ENCODE measurements at places on chromosomes 13 and 19.
A peak's percentile ranks its signal among the peaks of the same experiment; 100 is the strongest.

- no peak for DNase-seq
Observed at GRCh38 chr13:80400164-80400864, 59.4 kb upstream of the SPRY2 start.

DNA sequence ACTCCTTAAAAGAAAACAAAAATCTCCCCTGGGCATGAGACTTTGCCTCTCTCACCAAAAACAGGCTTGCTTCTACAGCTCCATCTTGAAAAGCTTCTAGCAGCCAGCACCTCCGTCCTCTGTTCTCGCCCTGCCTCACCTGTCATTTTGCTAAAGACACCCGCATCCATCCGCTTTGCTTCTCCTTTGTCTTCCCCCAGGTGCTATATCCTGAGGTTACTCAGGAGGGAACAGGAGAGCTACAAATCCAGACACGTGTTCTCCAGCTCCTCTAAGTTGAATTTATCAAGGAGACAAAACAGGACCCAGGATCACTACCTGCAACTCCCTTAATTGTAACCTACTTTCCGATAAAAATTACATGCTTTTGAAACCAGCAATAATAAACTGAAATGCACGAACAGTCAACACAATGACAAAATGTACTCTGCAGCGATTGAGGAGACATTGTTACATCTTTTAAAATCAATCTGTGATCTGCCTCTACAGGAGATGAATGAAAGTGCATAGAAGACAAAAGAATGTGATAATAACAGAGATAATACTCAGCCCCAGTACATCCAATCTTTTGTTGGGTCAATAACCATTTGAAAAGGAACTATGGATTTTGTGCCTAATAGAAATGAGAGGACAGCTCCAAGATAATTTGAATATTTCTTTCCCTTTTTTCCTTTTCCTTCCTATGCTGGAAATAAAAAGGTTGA lies 221.2 kb downstream of the DCLK1 start:
- no peak for DNase-seq

DNA sequence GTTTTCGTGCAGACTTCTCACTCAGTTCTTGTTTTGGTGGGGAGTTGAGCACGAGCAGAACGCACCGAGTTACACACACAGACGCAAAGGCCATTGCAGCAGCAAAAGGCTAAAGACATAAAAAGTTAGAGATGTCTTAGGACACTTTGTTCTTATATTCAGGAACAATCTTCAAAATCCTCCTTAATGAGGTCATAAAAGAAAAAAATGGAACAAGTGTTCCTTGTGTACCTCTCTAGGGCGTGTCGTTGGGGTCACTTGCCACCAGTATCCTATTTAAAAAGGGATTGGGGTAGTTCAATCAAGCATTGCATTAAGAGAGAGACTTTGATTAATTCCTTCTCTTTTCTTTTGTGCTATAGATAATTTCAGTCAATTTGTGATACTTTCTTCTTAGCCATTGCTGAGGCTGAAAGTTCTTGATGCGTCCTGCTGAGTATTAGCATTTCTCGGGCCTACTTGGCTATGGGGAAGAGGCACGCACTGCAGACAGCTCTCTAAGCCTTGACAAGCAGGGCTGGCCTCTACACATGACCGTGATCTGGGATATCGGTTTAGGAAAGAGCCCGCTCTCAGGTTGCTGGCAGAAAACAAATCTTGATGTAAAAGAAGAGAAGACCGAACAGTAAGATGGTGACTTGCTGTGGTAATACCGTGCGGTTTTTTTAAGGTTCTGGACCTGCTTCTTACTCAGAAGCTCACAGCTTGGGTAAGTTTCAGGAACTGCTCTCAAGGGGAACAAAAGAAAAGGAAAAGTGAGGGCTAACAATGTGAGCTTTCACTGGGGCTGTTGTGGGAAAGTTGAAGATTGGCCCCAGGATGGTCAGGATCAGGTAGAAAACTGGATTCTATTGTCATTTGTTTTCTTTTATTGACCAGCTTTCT lies 223.6 kb downstream of the TM9SF2 start:
- DNase-seq: no peak

GRCh38 chr13:27432611-27433210 lies 8.3 kb downstream of the GTF3A start:
- no peak for DNase-seq

DNA sequence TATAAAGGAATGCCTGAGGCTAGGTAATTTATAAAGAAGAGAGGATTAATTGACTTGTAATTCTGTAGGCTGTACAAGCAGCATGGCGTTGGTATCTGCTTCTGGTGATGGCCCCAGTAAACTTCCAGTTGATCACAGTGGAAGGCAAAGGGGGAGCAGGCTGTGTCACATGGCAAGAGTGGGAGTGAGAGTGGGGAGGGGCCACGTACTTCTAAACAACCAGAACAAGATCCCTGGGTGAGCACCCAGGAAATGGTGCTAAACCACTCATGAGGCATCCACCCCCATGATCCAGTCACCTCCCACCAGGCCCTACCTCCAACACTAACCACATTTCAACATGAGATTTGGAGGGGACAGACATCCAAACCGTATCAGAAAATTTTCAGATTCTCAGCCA lies 3.0 kb upstream of the RNF113B start:
- DNase-seq: no peak

- peak; percentile 1 for DNase-seq
Observed at GRCh38 chr13:92473765-92474475, 752.7 kb upstream of the GPC6 start.

DNA sequence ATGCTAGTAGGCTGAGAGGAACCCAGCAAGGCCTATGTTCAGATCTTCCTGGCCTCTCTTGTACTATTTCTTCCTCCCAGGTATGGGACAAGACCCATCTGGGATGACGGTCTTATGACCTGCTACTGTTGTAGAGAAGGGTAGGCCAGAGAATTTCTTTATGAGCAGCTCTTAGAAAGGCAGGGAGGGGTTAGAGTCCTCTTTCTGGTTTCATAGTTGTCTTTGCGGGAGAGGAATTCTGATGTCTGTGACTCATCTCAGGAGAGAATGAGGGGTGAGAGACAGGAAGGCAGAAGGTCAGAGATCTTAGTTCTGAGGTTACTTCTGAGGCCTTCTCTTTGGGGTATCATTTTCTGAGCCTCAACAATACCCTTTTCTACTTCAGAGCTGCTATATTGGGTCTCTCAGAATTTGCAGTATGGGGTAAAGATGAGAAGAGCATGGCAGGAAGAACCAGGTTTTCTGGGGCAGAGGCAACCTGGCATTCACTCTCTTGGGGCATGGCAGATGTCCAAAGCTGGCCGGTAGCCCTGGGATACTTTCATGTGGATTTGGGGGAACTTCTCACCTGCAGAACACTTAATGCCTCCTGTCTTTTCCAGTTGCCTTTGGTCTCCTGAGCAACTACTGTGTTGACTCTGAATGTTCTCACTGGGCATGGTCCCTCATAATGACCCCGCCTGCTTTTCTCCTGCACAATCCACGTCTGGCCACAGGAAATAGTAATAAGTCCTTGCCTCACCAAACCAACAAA lies 154.4 kb downstream of the GGACT start:
- DNase-seq: no peak

- DNase-seq: no peak
Observed at GRCh38 chr13:111156421-111156820, 41.3 kb downstream of the ARHGEF7 start.

DNA sequence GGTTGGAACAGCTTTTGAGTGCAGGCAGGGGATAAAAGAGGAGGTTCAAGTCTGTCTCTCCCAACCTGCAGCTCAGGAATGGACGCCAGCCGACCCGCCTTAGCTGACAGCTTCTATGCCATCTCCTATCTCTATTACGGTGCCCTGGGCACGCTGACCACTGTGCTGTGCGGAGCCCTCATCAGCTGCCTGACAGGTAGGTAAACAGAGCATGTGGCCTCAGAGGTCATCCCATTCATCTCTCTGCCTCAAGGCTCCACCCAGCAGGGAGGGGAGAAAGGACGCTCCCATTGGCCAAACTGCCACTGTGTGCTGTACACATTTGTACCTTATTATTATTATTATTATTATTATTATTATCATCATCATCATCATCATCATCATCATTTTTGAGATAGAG lies 16.5 kb downstream of the SLC5A5 start:
- DNase-seq: no peak

DNA sequence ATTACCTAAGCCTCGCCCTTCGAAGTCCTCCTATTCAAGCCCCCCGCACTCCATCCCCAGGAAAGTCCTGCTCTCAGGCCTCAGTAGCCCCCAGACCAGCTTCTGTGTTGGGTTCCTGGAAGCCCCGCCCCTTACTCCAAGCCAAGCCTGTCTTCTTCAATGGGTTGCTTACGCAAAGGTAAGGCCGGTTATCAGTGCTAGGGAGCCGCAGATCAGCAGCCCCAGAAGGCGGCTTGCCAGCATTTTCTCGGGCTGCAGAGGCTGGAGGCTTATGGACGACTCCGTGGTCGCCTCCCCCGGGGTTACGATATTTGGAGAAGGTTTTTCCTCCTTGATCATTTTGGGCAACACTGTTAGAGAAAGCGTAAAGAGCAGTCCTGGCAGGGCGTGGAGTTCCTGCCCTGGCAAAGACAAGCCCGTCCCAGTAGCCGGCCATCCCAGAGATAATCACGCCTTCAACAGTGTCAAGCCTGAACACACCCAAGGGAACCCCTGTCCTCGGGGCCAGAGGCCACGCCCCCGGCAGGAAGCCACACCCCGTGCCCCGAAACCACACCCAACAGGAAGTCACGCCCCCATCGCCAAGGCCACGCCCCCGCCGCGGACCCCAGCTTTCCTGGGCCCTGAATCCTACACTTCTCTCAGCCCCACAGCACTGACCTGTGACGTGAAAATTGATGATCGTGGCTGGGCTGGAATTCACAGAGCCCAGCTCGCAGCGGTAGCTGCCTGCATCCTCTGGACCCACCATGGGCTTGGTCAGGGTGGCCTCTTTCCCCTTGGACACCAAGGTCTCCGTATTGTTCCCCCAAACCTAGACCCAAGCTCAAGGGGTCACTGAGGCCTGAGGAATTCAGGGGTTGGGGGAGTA lies 954 bp upstream of the RASIP1 start:
- no peak for DNase-seq

GRCh38 chr13:23674795-23675640 lies 104.8 kb downstream of the TNFRSF19 start:
- peak; percentile 28 for DNase-seq

GRCh38 chr13:78607409-78608251 lies 4.3 kb upstream of the POU4F1 start:
- no peak for DNase-seq

GRCh38 chr13:21871382-21871781 lies 200.5 kb downstream of the FGF9 start:
- no peak for DNase-seq

GRCh38 chr19:27828829-27829228 lies 1384.1 kb downstream of the UQCRFS1 start:
- no peak for DNase-seq

DNA sequence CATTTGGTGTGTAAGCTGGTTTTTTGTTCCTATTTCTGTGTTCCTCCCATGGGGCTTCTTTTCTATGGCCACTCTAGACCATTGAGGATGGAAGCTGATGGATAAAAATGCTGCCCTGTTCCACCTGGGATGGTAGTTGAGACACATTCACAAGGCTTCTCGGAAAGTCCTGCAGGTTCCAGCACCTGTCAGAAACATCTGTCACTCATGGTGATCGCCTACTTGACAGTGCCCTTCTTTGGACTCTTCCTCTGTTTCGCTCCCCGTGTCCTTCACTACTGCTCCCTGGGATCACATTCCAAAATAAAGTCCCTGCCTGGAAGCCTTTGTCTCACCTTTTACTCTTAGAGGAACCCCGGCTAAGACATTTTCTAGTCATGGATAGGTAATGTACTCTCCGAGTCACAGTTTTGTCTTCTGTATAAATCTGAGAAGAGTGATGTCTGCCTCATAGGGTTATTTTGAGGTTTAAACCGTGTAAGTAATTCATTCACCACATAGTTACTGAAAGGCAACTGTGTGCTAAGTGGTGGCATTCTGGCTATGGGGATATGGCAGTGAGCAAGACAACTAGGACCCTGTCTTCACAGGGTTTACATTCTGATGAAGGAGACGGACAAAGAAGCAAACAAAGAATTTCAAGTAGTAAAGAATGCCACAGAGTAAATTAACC lies 21.0 kb downstream of the UBAC2 start:
- no peak for DNase-seq

GRCh38 chr13:48590141-48590901 lies 57.4 kb upstream of the RCBTB2 start:
- no peak for DNase-seq

DNA sequence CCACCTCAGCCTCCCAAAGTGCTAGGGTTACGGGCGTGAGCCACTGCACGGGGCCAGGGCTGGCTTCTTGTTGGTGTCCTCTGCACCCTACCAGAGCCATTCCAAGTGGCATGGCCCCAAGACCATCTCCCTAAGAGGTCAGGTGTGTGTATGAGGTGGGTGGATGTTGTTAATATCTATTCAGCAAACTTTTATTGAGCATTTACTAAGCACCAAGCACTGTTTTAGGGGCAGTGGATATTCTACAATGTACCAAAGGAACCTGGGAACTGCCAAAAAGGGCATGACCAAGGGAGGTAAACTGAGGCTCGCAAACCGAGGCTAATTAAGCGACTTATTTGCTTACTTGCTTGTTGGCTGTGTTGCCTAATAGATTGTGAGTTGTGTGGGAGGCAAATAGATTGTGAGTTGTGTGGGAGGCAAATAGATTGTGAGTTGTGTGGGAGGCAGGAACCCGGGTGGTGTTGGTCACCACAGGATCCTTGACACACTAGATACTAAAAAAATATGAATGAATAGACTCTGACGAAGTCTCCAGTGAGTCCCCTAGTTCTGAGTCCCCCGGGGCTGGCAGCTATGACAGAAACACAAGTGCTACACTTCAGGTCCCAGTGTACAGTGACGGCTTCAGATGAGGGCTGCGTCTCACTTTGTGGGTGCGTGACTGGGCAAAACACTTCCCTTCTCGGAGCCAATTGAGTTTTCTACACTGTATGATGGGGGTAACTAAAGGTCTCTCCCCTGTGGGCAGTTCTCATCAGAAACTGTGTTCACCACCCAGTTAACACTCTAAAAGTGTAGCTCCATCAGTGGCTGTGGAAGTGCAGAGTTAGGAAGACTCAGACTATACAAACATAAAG lies 5.0 kb upstream of the BICRA start:
- no peak for DNase-seq

- no peak for DNase-seq
Observed at GRCh38 chr19:18852648-18853047, 20.9 kb downstream of the UPF1 start.

- no peak for DNase-seq
Observed at GRCh38 chr19:12606796-12607195, 3.8 kb downstream of the ZNF490 start.

- DNase-seq: no peak
Observed at GRCh38 chr13:49185264-49185663, 34.9 kb upstream of the MLNR start.

GRCh38 chr13:48686636-48687210 lies 33.0 kb downstream of the CYSLTR2 start:
- DNase-seq: no peak
